Caudate nucleus (tissue), 63 donors: ENCODE measurements at places on chromosomes 7 and 10.
A peak's percentile ranks its signal among the peaks of the same experiment; 100 is the strongest.

DNA sequence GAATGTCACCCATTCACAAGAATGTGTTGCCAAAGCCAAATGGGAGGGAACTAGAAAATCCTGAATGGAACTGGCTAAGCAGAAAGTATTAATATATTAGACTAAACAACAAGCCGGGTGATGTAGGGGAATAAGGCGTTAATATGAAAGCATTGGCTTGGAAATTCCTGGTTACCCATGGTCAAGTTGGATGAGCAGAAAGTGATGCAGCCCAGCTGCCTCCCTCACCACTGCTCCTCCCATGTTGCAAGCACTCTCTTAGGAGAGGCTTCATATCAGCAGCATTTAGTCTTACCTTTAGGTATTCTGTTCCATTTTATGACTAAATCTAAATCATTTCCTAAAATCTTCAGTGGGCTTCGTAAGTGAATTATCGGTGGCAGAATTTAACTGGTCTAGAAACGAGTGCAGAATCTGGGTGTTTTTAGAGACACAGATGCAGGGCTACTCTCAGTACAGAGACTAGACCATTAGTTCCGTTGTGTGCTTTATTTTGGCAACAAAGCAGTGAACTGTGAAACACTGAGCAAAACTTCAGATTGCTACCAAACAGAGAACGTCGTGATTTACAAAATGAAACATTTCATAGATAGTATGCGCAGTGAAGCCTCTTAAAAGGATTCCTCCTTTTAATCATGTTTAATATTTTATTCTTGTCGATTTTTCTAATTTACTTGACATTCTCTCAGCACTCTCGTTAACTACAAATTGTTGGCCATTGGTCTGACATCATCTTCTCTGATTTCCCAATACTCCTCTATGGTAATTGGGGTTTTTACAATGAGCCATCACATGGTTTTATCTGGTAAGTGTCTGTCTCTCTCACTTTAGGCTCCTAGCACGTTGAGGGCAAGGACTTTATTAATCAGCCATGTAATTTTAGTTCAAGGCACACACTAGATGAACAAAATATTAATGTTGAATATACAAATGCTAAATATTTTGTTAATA is 22.0 kb upstream of the HGF start:
- no peak for DNase-seq

DNA sequence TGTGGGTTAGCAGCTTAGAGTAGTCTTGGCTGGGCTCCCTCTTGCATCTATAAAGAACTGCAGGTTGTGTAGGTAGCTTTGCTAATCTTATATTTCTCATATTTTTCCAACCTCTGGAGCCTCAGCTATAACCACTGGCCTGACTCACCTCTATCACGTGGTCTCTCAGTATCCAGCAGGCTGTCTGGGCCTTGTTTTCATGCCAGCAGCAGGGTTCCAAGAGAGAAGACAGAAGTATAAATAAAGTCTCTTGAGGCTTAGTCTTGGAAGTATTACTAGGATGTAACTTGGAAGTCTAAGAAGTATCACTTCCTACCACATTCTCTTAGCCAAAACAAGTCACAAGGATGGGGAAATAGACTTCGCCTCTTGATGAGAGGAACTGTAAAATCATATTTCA is 73.3 kb downstream of the WIPF3 start:
- DNase-seq, result no peak

GRCh38 chr7:127792528-127793342 is 140.7 kb downstream of the SND1 start:
- no peak for DNase-seq

DNA sequence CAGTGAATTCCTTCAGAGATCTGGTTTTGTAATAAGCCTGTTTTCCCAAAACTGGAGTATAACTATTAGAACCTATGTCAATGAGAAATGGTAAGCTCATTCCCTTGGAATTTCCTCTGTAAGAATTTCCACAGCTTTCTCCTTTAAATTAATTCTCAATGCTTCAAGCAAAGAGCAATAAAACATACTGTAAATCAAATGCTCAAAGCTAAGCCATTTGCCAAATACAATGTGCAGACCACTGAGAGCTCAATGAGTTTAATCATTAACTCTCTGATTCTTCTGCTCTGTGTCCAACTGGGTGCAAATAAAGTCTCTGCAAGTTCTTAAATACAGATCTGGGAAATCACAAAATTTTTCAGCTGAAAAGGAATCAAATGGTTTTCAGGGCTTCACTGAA is 227.6 kb upstream of the IMMP2L start:
- no peak for DNase-seq

GRCh38 chr7:124764051-124764846 is 1.3 kb downstream of the GPR37 start:
- no peak for DNase-seq

DNA sequence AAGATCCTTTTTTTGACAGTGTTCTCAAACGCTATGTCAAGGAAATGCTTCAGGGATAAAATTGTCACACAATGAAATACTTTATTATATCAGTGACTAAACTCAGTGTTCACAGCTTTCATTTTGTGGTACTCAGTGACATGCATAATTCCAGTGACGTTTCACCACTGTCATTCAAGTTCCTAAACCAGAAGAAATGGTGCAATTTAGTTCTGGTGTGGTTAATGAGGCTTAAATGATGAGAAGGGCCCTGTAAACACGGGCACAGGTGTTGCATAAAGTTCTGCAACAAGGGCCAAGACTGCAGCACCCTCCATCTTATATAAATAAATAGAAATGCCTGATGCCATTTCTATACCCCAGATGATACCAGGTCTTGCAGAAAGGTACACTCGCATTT is 1247.1 kb downstream of the GATA3 start:
- DNase-seq, result no peak

DNA sequence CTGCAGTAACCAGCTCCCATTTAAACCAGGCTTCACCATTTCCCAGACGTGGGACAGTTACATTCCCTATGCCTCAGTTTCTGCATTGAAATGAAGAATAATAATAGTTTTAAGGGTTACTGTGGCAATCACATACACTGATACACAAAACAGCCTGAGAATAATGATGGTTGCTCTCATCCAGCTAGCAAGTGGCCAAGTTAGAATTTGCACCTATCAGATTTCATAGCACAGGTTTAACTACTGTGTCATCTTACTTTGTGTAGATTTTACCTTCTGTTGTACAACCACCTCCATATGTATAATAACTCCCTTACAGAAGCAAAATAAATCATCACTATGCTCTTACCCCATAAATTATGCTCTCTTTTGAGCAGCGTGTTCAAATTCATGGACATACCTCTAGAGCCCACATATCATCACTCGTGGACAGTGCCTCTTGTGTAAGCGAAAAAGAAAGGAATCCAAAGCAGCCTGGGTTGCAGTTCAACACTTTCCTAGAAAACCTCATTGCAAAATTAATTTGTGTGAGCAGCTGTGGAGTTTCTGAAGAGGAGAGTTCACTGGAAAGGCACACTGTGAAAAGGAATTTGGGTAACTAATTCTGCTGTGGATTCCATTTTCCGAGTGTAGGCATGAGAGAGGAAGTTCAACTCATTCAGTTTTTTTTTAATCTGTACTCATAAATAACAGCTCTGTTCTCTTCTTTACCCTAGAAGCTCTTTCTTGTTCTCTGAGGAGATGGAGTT is 492.5 kb downstream of the ARL4A start:
- no peak for DNase-seq

GRCh38 chr10:103610083-103610472 is 116.6 kb downstream of the NEURL1 start:
- no peak for DNase-seq

GRCh38 chr10:1398626-1399410 is 338.5 kb downstream of the ADARB2 start:
- DNase-seq, result no peak

DNA sequence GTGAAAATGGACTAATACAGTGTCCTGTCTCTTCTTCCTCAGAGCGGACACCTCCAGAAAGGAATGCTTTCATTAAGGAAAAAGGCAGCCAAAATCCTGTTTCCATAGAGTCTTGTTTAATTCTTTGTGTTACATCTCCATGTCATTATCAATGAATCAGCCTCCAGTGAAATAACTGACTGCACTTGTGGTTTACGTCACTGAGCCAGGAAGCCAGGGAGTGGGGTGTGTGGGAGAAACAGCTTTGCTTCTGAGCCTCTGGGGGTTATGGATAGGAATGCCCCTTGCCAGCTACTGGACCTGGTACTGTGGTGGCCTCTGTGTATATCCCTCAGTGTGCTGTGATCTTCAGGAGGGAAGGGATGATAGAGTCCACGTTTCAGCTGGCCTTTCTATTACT is 416.8 kb downstream of the GALNT17 start:
- DNase-seq, result peak; percentile 26

DNA sequence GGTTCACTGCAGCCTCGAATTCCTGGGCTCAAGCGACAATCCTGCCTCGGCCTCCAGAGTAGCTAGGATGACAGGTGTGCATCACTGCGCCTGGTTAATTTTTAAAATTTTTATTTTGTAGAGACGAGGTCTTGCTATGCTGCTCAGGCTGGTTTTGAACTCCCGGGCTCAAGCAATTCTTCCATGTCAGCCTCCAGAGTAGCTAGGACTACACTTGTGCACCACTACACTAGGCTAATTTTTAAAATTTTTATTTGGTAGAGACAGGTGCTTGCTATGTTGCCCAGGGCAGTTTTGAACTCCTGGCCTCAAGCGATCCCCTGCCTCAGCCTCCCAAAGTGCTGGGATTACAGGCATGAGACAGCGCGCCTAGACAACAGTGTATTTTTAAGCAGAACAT is 120.5 kb downstream of the SVIL start:
- DNase-seq, result no peak
